ENCODE measurements at places on chromosomes 5 and 9. TPM values are rescaled to one million over a fixed set of nuclear protein-coding genes. Genes with fewer than 3 reads are reported as not detected.

TUSC1 gene
- total RNA-seq: 13.7 TPM

PCDHB5 gene
- total RNA-seq: 0.07 TPM

ANKRD31 gene
- total RNA-seq: 0.14 TPM

TSPAN17 gene
- total RNA-seq: 25.0 TPM

ARID3C gene
- total RNA-seq: not detected

PCDHGB7 gene
- 0.89 TPM for total RNA-seq

TEX48 gene
- not detected for total RNA-seq

COL15A1 gene
- total RNA-seq: 0.89 TPM

WDR70 gene
- total RNA-seq: 25.6 TPM

CD74 gene
- total RNA-seq: not detected

DNA sequence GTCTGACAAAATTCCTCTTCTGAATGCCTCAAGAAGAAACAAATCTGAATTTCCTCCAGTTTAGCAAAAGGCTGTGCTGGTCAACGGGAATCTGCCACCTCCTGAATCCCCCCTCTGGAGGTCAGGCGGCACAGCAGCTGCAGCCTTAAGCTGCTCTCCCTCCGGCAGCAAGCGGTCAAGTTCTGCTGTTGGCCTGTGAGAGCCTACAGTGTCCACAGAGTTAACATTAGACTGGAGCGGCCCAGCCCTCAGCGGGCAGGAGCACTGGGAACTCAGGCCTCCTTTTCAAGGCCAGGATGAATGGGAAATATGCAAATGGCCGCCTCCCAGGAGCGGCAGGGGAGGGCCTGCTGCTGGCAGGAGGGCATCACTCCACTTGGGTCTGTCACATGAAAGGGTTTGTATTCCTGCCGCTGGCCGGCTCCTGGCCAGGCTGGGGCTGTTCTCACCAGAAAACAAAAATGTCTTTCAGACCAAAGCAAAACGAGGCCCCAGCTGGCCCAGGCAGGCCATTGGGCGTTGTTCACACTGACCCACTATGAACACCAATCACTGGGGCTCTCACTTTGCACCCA, 8.2 kb downstream of the ACSL6 start:
- no peak for DNase-seq

DNA sequence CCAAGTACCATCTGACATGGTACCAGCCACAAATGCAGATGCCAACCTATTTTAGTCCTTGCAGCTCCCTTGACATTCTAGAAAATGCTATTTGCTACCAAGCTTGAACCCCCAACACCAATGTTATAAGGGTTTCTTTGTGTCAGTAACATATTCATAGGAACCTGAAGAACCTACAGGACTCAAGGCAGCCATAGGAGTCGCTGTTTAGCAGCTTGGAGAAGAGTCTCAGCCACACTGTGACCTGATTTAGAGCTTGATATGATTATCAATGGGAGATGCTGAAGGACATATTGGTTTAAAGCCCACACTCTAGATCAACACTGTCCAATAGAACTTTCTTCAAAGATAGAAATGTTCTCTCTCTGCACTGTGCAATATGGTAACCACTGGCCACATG, 6.4 kb upstream of the ZFR start:
- no peak for DNase-seq

- DNase-seq: no peak
Observed at GRCh38 chr5:150615141-150615699, 25.2 kb upstream of the SYNPO start.

GRCh38 chr5:137316346-137316736, 182.8 kb downstream of the SPOCK1 start:
- no peak for DNase-seq

GRCh38 chr9:128025736-128026135, 41.4 kb downstream of the NAIF1 start:
- no peak for DNase-seq

GRCh38 chr9:107932601-107933000, 443.0 kb upstream of the KLF4 start:
- no peak for DNase-seq

DNA sequence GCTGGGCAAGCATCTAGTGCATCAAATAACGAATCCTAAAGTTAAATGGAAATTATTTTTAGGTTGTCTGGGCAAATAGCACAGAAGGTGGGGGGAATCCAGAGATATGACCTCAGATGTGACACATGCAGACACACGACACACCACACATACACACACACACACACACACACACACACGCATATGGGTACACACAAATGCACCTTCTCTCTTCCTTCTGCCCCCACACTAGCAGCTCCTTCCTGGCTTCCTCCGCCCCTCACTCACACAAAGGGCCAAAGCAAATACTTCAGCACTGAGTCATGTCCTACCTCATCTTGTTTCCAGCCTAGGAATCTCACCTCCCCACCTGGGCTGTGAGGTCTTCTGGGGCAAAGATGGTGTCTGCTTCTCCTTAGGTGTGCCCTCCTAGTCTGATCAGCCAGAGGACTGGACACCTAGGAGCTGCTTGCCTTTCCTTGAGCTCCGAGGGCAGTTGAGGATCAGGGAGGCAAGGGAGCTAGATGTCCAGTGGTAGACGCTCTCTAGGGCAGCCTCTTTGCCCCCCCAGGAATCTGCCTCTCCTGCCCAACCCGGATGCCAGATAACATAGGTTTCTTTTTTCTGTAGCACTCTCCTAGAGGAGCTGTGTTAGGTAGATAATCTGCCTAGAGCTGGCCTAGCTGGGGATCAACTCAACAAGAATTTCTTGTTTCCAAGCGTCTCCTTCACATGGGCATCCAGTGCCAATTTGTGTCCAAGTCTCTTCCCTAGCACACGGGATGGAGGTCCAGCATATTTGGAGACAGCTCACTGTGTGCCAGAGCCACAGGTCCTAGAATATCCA, 14.3 kb upstream of the JADE2 start:
- no peak for DNase-seq

- DNase-seq: no peak
Observed at GRCh38 chr5:125175348-125176004, 429.0 kb upstream of the ZNF608 start.

- no peak for DNase-seq
Observed at GRCh38 chr5:115289104-115289503, 7.3 kb downstream of the CCDC112 start.

DNA sequence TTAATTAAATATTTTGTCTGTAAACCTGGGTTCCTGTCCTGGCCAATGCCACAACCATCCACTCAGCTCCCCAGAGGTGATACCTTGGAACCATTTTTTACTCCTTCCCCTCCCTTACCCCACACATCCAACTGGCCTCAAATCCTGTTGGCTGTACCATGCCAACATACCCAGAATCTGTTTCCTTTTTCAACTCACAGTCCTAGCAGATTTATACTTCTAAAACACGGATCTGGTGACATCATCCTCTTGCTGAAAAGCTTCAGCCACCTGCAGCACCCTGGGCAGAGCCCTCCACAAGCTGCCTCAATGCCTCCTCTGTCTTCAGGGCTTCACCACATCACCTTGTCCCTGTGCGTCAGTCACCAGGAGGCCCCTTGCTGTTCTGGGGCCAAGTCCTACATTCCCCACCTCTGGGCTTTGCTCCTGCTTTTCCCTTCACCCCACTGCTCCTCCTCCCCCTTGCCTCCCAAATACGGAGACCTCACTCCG, 14.9 kb downstream of the SEMA6A start:
- DNase-seq: no peak

- no peak for DNase-seq
Observed at GRCh38 chr9:78303377-78304062, 6.6 kb downstream of the PSAT1 start.

DNA sequence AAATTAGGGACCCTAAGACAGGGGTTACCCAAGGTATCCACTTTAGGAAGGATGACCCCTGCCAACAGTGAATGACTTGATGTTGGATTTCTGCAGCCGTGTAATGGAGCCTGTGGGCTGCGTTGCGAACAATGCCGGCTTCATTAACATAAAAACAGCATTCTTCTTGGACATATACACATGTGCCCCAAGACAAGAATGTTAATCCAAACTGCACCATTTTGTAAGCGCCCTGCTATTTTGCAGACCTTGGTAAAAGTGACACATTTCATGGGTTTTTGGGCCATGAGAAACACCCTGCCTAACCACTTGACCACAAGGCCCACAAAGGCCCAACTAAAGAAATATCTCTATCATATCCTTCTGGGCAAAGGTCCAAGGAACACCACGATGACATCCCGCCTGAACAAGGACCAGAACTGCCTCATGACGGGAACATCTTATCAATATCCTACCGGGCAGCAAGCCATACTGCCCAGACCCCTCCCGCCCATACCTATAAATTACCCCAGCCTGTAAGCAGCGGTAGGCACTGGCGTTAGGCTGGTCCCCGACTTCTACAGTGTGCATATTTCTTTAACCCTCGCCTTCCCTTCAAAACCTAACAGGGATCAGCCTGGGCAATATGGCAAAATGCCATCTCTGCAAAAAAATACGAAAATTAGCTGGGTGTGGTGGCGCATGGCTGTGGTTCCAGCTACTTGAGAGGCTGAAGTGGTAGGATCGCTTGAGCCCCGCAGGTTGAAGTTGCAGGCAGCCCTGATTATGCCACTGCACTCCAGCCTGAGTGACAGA, 9.7 kb upstream of the PDCD1LG2 start:
- no peak for DNase-seq

DNA sequence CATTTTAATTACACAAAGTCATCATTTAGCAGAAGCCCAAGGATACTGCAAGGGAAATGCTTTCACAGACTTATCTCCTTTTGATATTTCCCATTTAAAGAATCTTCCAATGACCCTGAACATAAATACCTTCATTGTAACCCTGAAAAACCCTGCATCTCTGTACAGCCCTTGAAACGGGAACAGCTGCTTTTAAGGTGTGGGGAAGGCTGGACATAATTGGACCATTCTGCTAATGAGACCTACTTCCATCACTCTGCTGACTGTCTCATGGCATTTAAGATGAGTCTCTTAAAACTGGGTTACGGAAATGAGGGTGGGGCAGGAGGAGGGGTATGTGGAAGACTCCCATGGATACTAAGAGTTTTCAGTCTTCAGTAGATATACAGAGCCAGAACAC, 485.8 kb downstream of the BRINP1 start:
- DNase-seq: no peak

DNA sequence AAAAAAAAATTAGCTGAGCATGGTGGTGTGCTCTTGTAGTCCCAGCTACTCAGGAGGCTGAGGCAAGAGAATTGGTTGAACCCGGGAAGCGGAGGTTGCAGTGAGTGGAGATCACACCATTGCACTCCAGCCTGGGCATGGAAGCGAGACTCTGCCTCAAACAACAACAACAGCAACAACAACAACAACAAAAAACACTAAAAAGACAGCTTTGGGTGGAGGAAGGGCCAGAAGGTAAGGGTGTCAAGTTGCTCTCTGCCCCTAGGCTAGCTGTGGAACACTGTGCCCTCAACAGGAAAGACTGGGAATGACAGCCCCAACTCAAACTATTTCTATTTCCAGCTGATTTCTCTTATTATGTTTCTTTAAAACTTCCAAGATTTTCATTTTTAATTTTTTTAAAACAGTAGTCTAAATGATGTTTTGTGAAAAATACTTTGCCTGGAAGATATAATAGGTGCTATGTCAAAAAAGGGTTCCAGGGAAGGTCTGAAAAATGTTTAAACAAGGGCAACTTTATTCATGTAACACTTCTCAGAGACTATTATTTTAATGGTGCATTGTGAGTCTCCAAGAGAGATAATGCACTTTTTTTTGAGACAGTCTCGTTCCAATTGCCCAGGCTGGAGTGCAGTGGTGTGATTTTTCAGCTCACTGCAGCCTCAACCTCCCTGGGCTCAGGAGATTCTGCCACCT, 29.9 kb downstream of the CLINT1 start:
- peak; percentile 17 for DNase-seq

DNA sequence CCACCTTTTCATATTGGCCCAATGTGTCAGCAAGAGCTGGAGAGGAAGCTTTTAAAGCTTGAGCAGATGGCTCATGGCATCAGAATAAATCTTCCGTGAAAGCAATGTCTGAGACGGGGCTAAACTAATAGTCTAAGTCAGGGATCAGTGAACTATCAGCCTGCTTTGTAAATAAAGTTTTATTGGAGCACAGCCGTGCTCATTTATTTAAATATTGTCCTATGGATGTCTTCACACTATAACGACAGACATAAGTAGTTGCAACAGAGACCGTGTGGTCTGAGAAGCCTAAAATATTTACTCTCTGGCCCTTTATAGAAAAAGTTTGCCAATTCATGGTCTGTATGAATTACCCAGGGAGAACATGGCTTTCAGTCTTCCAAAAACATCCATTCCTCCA, 85.6 kb upstream of the SLC44A1 start:
- no peak for DNase-seq

DNA sequence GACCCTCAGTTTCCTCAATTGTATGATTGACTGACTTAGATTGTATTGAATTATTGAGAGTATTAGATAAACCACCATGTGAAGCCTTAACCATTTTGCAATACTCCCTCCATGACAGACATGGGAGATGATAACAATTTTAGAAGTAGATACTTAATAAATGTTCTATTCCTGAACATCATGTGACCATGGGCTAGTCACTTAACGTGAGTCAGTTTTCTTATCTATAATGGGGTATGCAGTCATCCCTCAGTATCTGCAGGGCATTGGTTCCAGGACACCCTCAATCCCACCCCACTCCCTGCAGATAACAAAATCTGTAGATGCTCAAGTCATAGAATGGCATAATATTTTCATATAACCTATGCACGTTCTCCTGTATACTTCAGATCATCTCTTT, 31.0 kb downstream of the SNX18 start:
- DNase-seq: no peak

DNA sequence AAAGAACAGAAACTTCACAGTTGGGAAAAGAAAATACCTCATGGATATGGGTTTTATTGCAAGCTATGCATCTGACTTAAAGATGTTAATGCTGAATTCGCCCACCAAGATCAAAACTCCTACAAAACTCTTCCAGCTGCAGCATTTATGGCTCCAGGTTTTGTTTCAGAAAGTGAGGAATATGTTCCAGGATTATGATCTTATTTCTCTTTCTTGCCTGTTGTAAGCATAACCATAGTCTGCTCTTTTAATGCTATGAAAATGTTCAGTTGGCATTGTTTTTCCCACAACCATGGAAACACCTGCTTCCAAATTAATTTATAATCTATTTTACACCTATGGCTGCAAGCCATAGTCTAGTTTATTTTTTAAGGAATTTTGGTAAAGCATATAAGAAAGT, 34.9 kb upstream of the FST start:
- no peak for DNase-seq

- DNase-seq: no peak
Observed at GRCh38 chr9:119956111-119956510, 586.9 kb upstream of the BRINP1 start.

- DNase-seq: peak; percentile 89
Observed at GRCh38 chr5:39714036-39714698, 289.4 kb upstream of the DAB2 start.

- DNase-seq: no peak
Observed at GRCh38 chr5:53877243-53877642, 316.8 kb downstream of the NDUFS4 start.
